ENCODE measurements at places on chromosomes 7 and 10. TPM values are rescaled to one million over a fixed set of nuclear protein-coding genes. Genes with fewer than 3 reads are reported as not detected.

KCP gene
- polyA plus RNA-seq = 5.1 TPM

PAX2 gene
- polyA plus RNA-seq = not detected

OPN4 gene
- polyA plus RNA-seq = 0.07 TPM

FRMPD2 gene
- polyA plus RNA-seq = 0.03 TPM

TBXAS1 gene
- 1.1 TPM for polyA plus RNA-seq

CTTNBP2 gene
- 2.5 TPM for polyA plus RNA-seq

PLPP4 gene
- polyA plus RNA-seq = not detected

PODXL gene
- 0.67 TPM for polyA plus RNA-seq

NPS gene
- not detected for polyA plus RNA-seq

ANKRD61 gene
- polyA plus RNA-seq = 0.67 TPM

CEP55 gene
- polyA plus RNA-seq = 5.4 TPM

ADARB2 gene
- 1.3 TPM for polyA plus RNA-seq

SLC18A2 gene
- 0.38 TPM for polyA plus RNA-seq

CPN1 gene
- polyA plus RNA-seq = not detected

MTG1 gene
- polyA plus RNA-seq = 124 TPM
